Keratinocyte (primary cell): ENCODE measurements at places on chromosomes 5 and 9.

GRCh38 chr5:51398875-51399642, 15.8 kb downstream of the ISL1 start:
- no peak for DNase-seq

GRCh38 chr5:68251804-68252522, 36.4 kb downstream of the PIK3R1 start:
- DNase-seq: no peak

- no peak for DNase-seq
These were observed 253.1 kb downstream of the PDE4D start for GRCh38 chr5:59640411-59640810.

DNA sequence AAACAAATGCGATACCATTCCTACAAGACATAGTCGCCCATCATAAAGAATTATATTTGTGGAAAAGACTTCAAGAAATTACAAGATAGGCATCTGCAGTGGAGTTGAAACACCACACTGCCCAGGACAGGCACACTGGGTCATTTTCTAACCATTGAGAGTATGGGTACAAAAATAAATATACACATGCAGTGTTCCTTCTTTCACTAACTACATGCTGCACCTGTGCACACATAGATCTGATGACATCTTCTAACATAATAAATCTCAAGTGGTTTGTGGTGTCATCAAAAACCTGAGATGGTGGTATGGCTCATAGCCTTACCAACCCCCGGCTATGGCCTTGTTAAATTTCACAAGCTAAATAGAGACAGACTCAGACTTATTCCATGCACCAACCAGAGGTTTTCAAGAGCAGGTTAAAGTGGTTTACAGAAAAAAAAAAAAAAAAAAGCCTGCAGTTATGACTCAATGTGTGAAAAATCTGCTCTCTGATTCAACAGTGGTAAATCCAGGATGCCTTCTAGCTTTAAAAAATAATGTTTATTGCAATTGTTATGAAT, 12.4 kb upstream of the NFIB start:
- DNase-seq: peak; percentile 58

- no peak for DNase-seq
These were observed 44.3 kb downstream of the FBN2 start for GRCh38 chr5:128493657-128494329.

GRCh38 chr5:157280927-157281326, 15.0 kb downstream of the CYFIP2 start:
- DNase-seq: no peak

DNA sequence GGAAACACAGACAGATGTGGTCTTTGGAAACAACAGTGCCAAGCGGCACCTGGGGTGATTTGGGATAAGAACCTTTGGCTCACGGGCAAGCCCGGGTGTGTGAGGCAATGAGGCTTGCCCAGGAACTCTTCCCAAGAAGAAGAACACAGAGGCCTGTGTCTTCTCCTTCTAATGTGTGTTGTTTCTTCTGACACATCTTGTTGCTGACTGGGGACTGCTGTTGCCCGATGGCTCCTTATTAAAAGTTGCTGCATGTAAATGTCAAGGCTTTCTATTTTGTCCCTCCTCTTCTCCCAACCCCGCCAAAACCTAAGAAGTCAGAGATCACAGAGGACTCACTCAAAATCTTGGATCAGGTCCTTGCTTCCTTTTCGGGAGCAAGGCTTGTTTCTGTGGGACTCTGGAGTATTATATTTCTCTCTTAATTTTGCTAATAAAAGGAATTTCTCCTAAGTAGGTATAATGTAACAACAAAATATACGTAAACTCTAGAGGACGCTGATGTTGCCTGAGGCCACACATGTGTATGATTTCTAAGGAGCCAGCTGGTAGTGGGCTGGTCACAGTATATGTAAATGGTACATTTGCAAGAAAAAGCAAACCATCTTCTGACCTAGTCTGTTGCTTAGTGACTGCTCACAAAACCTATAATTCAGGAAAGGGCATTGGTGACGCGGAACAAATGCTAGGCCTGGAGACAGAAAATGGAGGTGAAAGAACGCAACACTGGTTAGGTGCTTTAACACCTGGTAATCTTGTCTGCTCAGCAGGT, 232.5 kb downstream of the GADD45G start:
- no peak for DNase-seq

- DNase-seq: no peak
These were observed 71.7 kb upstream of the SLC25A51 start for GRCh38 chr9:37975639-37976038.

DNA sequence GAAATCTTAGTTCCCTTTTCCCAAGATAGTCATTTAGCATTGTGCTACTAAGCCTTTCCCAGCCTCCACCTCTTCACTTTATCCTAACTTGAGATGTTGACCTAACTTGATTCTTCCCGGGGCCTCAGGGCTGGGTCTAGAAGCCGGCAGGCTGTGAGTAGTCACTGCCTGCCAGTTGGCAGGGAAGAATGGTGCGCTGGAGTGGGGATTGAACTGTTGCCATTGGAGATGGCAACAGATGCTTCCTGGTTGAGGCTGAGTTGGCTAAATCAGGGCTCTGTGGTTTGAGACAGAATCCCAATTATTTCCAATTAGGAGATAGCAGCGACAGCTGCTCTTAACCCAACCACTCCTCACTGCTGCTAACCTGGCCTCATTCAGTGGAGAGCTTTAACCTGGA, 343.1 kb downstream of the BRINP1 start:
- no peak for DNase-seq

- no peak for DNase-seq
These were observed 114.0 kb upstream of the FCN2 start for GRCh38 chr9:134766587-134766986.

DNA sequence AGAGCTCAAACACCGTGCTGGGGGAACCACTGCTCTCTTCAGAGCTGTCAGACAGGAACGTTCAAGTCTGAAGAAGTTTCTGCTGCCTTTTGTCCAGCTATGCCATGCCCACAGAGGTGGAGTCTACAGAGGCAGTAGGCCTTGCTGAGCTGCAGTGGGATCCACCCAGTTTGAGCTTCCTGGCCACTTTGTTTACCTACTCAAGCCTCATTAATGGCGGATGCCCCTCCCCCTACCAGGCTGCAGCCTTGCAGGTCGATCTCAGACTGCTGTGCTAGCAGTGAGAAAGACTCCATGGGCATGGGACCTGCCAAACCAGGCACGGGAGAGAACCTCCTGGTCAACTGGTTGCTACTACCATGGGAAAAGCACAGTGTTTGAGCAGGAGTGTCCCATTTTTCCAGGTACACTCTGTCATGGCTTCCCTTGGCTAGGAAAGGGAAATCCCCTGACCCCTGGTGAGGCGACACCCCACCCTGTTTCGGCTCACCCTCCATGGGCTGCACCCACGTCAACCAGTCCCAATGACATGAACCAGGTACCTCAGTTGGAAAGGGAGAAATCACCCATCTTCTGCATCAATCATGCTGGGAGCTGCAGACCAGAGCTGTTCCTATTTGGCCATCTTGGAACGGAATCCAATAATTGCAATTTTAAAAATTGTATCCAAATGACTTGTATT, 246.9 kb upstream of the ADAMTS16 start:
- DNase-seq: no peak

DNA sequence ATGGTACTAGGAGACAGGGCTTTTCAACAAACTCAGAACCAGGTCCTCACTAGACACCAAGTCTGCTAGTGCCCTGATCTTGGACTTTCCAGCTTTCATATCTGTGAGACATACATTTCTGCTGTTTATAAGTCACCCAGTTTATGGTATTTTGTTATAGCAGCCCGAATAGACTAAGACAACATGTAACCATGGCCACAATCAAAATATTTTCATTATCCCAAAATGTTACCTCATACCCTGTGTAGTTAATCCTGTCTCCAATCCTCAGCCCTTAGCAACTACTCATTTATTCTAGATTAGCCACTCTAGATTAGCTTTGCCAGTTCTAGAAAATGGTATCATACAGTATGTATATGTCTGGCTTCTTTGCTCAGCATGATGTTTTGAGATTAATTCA, 6.3 kb upstream of the ATG10 start:
- no peak for DNase-seq

GRCh38 chr5:67154556-67155206, 41.9 kb downstream of the CD180 start:
- DNase-seq: no peak
